ENCODE measurements at places on chromosomes 16 and 17.

- no peak for DNase-seq
These were observed 250.3 kb upstream of the SOX9 start for GRCh38 chr17:71870546-71870862.

- no peak for DNase-seq
These were observed 28.3 kb downstream of the TRPV2 start for GRCh38 chr17:16443511-16444257.

GRCh38 chr17:6452471-6453266 lies 8.4 kb downstream of the PIMREG start:
- no peak for DNase-seq

DNA sequence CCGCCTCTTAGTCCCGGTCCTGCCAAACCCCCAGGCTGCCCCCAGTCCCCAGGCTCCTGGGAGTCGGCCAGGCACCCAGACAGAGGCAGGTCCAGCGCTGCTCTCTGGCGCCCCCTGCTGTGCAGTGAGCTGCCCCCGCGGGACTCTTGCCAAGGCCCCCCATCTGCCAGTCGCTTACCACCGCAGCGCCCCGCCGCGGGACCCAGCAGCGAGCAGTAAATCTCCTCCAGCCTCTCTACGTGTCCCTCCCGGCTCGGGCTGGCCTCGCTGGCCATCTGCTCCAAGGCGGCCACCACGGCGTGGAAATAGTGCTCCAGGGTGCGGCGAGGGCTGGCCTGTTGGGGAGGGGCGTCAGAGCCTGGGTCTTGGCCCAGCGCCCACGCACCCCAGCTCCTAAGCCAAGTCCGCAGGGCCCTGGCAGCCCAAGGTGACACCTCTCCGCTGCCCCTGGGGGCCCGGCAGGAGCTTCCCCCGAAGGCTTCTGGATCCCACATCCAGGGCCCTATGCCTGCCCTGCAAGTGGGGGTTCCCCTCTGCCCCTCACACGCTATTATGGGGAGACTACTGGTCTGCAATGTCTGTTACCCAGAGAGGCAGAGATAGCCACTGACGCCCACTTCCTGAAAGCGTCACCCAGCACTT lies 33.7 kb upstream of the MFSD6L start:
- DNase-seq = no peak

- no peak for DNase-seq
These were observed 144.1 kb downstream of the SPECC1 start for GRCh38 chr17:20153231-20153630.

DNA sequence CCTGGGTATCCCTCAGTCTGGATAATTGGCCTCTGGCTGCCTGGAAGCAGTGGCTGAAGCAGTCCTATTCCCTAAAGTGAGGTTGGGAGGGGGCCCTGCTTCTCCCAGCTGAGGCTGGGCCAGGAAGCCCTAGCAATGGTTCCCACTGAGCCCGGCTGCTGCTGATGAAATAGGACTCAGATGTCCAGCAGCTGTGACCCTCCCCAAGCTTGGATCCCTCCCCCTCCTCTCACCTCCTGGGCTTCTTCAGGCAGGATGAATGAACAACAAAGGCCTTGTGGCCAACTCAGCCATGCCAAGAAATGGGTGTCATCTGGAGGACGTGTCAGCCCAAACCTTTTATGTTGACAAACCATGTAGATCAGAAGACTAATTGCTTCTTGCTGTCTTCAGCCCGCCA lies 42.0 kb downstream of the AXIN2 start:
- DNase-seq = no peak

All from activated T-cell treated with anti-CD3 and anti-CD28 coated beads for 4 hours (primary cell).